ENCODE measurements at places on chromosomes 3 and 15. TPM values are rescaled to one million over a fixed set of nuclear protein-coding genes. Genes with fewer than 3 reads are reported as not detected.

STARD9 gene
- 5.5 TPM for total RNA-seq

ESYT3 gene
- total RNA-seq, result 0.05 TPM

C3orf18 gene
- total RNA-seq, result 0.74 TPM

PLAAT1 gene
- 0.60 TPM for total RNA-seq

ITPKA gene
- 0.44 TPM for total RNA-seq

ROPN1 gene
- not detected for total RNA-seq

MEX3B gene
- 3.0 TPM for total RNA-seq

EHHADH gene
- 4.2 TPM for total RNA-seq

Measured in mammary microvascular endothelial cell (primary cell).